ENCODE measurements at places on chromosomes 5 and 9. TPM values are rescaled to one million over a fixed set of nuclear protein-coding genes. Genes with fewer than 3 reads are reported as not detected.
A peak's percentile ranks its signal among the peaks of the same experiment; 100 is the strongest.

GRIA1 gene
- 1.7 TPM for total RNA-seq

DNA sequence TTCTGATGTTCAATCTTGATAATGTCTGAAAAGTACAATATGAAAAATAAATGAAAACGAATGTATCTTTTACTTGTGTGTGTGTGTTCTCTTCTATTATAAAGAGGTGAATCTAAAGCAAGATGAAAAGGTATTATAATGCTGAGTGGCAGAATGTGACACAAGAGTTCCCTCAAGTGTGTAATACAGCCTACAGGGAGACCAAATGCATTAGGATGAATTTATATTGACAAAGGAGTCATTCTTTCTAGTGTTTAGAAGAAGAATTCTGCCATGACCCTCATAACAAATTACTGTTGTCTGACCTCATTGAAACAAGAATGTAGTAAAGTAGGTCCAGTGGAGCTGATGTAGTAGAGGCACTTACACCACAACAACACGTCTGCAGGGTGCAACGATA lies 1119.0 kb upstream of the CDH10 start:
- no peaks in the 10 kb centered on the region for H3K27me3 ChIP-seq
- H3K4me3 ChIP-seq: no peak overlapping the region
- no peak overlapping the region for H3K27ac ChIP-seq
- H3K4me1 ChIP-seq: no peaks in the 10 kb centered on the region

DNA sequence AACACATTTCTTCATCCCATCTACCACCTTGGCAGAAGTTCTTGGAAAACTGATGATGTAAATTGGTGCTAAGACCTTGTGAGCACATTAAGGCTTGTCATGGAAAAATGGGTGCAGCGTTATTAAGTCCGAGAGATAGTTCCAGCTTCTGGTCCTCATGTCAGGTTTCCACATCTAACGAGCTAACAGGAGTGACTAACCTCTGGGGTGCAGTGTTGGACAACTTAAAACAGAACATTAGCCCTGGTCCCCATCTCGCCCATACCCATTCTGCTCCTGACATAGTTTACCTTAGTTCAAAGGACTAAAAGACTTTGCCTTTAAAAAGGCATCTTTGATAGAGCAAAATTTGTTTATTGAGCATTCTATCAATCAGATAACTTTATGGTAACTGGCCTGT lies 128.0 kb downstream of the SLC1A3 start:
- H3K27ac ChIP-seq: no peak overlapping the region
- H3K27me3 ChIP-seq: no peaks in the 10 kb centered on the region
- H3K36me3 ChIP-seq: no peaks in the 10 kb centered on the region
- H3K4me3 ChIP-seq: no peak overlapping the region
- H3K4me1 ChIP-seq: no peaks in the 10 kb centered on the region

DNA sequence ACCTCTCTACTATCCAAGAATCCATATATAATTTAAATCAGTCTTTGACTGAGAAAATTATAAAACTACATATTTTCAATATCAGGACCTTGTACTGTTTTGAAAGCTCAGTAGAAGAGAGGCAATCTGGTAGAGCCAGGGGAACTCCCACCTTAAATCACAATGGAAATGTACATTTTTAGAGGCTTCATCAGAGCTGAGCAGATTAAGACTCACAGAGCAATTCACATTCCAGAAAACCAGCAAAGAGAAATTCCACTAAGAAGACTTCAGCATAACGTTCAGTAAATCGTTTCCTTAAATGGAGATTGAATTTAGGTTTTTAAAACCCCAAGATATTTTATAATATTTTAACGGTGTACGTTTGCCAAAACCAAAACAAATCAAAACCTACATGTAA lies 227.8 kb upstream of the TRPM3 start:
- no peaks in the 10 kb centered on the region for H3K27me3 ChIP-seq
- no peak for DNase-seq
- no peaks in the 10 kb centered on the region for H3K4me1 ChIP-seq
- no peaks in the 10 kb centered on the region for H3K36me3 ChIP-seq
- H3K4me3 ChIP-seq: no peak overlapping the region

FAM169A gene
- 78.7 TPM for total RNA-seq

MCC gene
- 10.1 TPM for total RNA-seq

DNA sequence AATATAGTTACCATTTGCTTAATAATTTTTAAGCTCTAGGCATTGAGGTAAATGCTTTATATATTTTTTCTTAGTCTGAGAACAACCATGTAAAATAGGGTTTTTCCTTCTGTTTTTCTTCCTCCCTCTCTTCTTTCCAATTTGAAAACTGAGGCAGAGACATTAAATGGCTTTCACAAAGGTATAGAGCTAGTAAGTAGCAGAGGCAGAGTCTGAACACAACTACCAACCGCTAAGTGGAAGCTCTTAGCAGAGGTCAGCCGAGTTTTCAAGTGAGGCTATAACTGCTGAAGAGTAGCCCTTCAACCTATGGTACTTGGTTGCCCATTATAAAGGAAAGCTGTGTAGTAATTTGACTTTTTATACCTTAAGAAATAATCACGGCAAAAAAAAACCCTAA lies 187.1 kb downstream of the MEF2C start:
- no peak for DNase-seq
- peaks cover 61% of the 10 kb centered on the region for H3K4me1 ChIP-seq
- H3K36me3 ChIP-seq: no peaks in the 10 kb centered on the region
- H3K4me3 ChIP-seq: 0 out of 2 replicates have a peak overlapping the region, but pooled peaks have one; percentile 38
- no peak overlapping the region for H3K27ac ChIP-seq

- no peaks in the 10 kb centered on the region for H3K36me3 ChIP-seq
- H3K4me1 ChIP-seq: no peaks in the 10 kb centered on the region
- no peak overlapping the region for H3K27ac ChIP-seq
- H3K27me3 ChIP-seq: no peaks in the 10 kb centered on the region
- no peak overlapping the region for H3K4me3 ChIP-seq
- DNase-seq: no peak
Observed at GRCh38 chr5:27491047-27491446, 452.7 kb upstream of the CDH9 start.

- no peaks in the 10 kb centered on the region for H3K4me1 ChIP-seq
- H3K27me3 ChIP-seq: no peaks in the 10 kb centered on the region
- DNase-seq: no peak
Observed at GRCh38 chr5:127834554-127834953, 131.4 kb downstream of the CCDC192 start.

DNA sequence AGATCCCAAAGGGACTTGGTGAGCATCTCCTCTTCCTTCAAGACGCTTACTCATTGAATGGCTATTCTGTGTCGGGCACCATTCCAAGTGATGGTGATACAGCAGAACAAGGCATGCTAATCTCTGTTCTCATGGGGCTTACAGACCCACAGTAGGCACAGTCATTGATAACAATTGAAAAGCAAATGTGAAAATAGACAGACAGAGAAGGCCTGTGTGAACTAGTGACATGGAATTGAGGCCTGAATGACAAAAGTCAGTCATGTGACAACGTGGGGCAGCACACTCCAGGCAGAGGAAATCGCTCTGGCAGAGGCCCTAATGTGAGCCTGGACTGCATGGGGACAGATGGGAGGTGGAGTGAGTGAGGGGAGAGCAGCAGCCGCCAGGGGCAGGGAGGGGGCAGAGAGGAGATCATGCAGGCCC lies 70.7 kb upstream of the CPLX2 start:
- DNase-seq: no peak
- no peak overlapping the region for H3K4me3 ChIP-seq
- H3K4me1 ChIP-seq: peaks cover 13% of the 10 kb centered on the region
- peaks cover 21% of the 10 kb centered on the region for H3K27me3 ChIP-seq
- no peak overlapping the region for H3K27ac ChIP-seq
- no peaks in the 10 kb centered on the region for H3K36me3 ChIP-seq

FABP6 gene
- total RNA-seq: 1.7 TPM

DNA sequence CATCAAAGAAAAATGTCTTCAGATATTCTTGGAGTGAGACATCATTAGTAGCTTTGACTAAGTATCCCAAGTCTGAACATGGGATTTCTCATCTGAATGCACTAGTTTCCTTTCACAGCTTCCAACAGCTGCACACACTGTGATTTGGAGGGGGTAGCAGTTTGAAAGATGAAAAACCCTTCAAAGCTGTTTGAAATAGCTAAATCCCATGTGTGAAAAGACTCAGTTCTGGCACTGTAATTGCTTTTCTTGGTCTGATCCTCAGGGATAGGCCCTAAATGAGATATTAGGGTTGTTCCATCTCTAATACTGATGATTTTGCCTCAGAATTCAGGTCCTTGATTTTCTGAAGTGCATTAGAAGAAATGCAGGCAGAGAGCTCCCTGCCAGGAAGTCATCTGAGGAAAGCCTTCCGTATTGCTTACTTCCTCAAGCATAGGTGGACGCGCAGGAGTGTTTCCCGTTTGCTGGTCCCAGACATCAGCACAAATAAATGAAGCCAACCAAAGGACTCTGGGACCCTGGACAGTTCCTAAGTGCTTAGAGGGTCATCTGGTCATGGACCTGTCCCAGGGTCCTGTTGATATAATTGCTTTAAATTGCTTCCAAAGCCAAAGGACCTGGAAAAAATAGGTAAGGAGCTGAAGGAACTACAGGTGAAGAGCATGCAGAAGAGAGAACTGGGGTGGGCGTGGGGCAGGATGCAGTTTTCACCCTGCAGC lies 25.6 kb upstream of the FRMPD1 start:
- no peaks in the 10 kb centered on the region for H3K36me3 ChIP-seq
- H3K4me1 ChIP-seq: peaks cover 15% of the 10 kb centered on the region
- H3K27ac ChIP-seq: no peak overlapping the region
- H3K4me3 ChIP-seq: no peak overlapping the region
- no peaks in the 10 kb centered on the region for H3K27me3 ChIP-seq
